Pancreas (tissue), 10 donors: ENCODE measurements at places on chromosomes 16 and 17.

DNA sequence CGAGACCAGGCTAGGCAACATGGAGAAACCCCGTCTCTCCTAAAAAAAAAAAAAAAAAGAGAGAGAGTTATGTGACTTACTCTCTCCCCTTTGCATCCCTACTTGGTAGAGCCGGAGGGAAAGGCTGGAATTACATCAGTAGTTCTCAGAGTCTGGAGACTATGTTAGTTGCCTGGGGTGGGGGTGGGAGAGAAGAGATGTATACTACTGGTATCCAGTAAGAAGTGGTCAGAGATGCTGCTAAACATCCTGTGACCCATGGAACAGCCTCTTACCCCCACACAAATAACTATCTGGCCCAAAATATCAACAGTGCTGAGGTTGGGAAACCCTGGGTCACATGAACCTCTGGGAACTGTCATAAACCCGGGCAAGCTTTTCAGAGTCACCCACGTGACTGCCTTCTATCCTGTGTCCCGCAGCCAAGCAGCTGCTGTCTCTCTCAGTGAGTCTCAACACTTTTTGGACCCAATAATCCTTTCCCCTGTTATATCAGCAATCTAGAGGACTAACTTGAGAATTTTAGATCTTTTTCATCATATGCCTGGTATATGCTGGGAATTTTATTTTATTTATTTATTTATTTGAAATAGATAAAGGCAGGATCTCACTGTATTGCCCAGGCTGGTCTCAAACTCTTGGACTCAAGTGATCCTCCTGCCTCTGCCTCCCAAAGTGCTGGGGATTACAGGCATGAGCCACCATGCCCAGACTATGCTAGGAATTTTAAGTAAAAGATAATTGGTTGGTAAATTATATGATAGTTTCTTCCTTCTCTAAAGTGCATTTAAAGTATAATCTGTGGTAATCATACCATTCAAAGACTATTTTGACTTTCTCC is 8.7 kb downstream of the EIF1 start:
- no peak for DNase-seq

- DNase-seq, result no peak
Measured at GRCh38 chr16:30546115-30546514, 11.5 kb upstream of the ZNF747 start.

- no peak for DNase-seq
Measured at GRCh38 chr17:64385187-64386083, 5.2 kb downstream of the PECAM1 start.

GRCh38 chr16:83214671-83215070 is 587.9 kb downstream of the CDH13 start:
- no peak for DNase-seq

- no peak for DNase-seq
Measured at GRCh38 chr17:21143695-21144094, 16.9 kb downstream of the DHRS7B start.

GRCh38 chr16:8346294-8346693 is 244.0 kb downstream of the TMEM114 start:
- DNase-seq, result no peak

- no peak for DNase-seq
Measured at GRCh38 chr17:29734640-29735039, 111.9 kb upstream of the CORO6 start.

- DNase-seq, result no peak
Measured at GRCh38 chr16:4947722-4948503, 10.2 kb upstream of the SEC14L5 start.

DNA sequence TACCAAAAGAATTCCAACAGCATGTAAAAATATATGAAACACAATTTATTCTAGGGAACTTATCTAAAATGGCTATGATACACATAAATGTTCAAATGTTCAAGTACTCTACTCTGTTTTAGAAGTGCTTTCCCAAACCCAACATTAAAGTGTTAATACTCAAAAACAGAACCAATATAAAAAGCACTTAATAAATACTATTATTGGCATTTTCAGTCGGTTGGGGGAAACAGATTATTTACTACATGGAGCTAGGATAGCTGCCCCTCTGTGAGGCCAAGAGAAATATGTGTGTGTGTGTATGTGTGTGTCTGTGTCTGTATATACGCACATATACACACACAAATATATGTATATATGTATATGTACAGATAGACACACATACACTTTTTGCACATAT is 32.1 kb upstream of the BRIP1 start:
- no peak for DNase-seq

GRCh38 chr16:17395849-17396480 is 74.8 kb downstream of the XYLT1 start:
- peak; percentile 72 for DNase-seq

DNA sequence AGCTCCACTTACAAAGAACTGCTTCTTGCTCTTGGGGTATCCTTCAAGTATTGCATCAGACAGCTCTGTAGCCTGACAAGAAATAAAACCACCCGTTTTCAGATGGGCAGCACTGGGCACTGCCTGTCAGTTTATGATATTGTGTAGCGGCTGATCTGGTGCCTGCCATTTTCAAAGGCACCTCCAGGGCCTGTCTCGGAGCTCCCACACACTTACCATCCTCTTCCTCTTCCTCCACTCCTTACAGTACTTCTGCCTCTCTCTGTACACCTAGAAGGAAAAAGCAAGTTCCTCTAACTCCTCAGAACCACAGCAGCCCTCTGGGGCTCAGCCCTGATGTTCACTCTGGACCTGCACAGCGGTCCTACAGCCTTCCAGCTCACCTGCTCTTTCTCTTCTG is 4.4 kb downstream of the PSMC3IP start:
- DNase-seq, result no peak

GRCh38 chr16:19666477-19666876 is 51.5 kb downstream of the KNOP1 start:
- DNase-seq, result no peak

- DNase-seq, result no peak
Measured at GRCh38 chr16:12900156-12900555, 1.2 kb upstream of the SHISA9 start.

- peak; percentile 85 for DNase-seq
Measured at GRCh38 chr16:680967-681745, 946 bp downstream of the STUB1 start.

- no peak for DNase-seq
Measured at GRCh38 chr17:65173976-65174683, 37.0 kb downstream of the RGS9 start.

GRCh38 chr17:64084086-64084939 is 45.6 kb downstream of the ERN1 start:
- DNase-seq, result peak; percentile 58

GRCh38 chr16:48365601-48366164 is 19.5 kb downstream of the SIAH1 start:
- DNase-seq, result peak; percentile 95

GRCh38 chr17:58615768-58616659 is 75.8 kb downstream of the TEX14 start:
- no peak for DNase-seq

- DNase-seq, result no peak
Measured at GRCh38 chr17:14693382-14693781, 392.5 kb downstream of the HS3ST3B1 start.

- no peak for DNase-seq
Measured at GRCh38 chr17:9330611-9331271, 244.9 kb downstream of the STX8 start.

- DNase-seq, result no peak
Measured at GRCh38 chr16:11029948-11030347, 85.6 kb downstream of the CLEC16A start.

DNA sequence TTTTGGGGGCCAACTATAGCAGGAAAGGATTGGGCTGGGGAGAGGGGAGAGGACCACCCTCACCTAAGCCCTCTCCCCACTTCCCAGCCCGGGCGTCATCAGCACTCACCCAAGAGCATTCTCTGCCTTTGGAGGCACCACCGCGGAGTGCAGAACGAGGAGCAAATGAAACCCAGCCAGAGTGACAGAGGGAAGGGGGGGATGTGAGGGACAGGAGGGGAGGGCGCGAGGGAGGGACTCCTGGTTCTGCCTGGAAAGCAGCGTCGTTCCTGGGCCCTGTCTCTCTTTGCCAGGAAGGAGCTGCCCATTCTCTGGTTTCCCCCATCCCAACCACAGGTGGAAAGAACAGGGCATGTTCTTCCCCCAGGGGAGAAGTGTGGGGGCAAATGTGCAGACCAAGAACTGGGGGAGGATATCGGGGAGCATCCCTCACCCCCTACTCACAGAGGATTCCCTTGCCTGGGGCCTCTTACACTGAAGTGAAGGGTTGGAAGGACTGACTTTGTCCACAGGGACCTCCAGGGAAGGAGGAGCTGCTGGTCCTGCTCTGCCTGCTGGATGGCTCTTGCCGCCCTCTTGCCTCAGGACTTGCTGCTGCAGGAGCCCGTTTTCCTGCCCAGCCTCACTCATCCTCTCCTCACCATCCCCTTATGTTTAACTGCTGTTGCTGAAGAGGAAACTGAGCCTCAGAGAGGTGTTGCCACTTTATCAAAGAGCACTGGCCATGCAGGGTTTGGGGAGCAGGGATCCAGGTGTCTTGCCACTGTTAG is 3.5 kb upstream of the C17orf113 start:
- no peak for DNase-seq

- DNase-seq, result no peak
Measured at GRCh38 chr16:4087099-4087885, 28.9 kb downstream of the ADCY9 start.

DNA sequence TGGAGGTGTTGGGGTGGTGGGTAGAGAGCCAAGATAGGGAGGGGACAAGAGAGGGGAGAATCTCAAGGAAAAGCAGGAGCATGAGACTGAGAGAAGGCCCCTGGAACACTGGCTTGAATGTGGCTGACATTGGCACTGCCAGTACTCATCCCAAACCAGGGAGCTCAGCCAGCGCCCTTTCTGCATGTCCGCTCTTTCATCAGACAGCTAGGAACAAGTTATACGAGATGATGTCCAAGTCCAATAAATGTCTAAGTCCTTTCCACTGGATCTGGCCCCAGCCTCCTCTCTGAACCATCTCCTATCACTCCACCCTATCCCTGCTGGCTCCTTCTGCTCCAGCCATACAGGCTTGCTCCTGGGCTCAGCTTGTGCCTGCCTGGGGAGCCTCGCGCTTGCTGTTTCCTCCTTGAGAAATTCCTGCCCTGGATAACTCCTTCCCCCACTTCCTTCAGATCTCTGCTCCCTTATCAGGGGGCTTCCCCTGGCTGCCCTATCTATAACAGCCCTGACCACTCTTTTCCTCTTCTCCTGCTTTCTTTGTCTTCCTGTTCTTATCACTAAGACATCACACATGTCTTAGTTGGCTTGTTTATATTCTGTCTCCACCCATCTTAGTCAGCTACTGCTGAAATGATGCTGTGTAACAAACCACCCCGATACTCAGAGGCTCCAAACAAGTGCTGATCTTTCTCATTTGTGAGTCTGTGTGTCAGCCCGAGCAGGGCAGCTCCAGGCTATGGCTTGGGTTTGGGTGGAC is 37.1 kb upstream of the MEOX1 start:
- no peak for DNase-seq
